Epithelial cell of umbilical artery (primary cell): ENCODE measurements at places on chromosomes 11 and 22. TPM values are rescaled to one million over a fixed set of nuclear protein-coding genes. Genes with fewer than 3 reads are reported as not detected.

Gene IFITM2
- 24.0 and 41.9 TPM in 2 replicates for total RNA-seq

Gene MCAT
- 16.9 and 18.2 TPM in 2 replicates for total RNA-seq

Gene SNX15
- 8.1 and 8.5 TPM in 2 replicates for total RNA-seq

Gene RASSF10
- total RNA-seq, result under 0.01 TPM in 1 of 2 replicates, not detected in the other

Gene LRP4
- total RNA-seq, result 0.46 and 0.65 TPM in 2 replicates
